H54 (cell line): ENCODE measurements at places on chromosomes 16 and 17.
A peak's percentile ranks its signal among the peaks of the same experiment; 100 is the strongest.

DNA sequence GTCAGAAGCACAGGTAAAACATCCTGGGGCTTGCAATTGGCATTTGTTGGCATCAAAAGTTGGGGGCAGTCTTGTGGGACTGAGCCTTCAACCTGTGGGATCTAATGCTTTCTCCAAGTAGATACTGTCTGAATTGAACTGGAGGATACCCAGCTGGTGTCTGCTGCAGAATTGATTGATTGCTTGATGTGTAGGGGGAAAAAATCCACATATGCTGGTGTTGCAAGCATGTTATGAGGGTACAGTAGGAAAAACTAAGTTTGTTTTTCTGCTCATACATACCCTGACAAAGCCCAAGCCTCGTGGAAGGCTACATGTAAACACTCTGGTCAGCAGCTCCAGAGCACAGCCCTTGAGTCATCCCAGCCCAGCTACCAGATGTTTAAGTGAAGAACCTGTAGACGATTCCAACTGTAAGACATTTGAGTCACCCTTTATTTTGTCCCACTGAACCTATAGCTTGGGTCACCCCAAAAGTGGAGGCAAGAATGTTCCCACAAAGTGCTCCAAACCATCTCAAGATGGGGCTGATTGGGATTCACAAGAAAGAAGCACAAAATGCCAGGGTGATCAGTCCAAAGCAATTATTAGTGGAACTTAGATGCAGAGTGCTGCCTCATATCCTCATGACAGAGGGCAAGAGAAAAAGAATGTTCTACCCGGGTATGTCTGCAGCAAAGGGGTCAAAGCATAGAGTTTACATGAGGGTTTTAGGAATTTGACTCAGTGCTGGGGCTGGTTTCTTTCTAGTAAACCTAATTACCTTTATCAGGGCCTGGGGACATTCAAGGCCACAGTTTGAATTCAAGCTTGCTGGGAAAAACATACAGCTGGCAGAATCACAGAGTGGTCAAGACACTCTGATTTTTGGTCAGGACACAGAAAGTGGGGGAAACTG lies 9.6 kb upstream of the APPBP2 start:
- no peak for DNase-seq

GRCh38 chr17:68512960-68513474 lies 787 bp downstream of the PRKAR1A start:
- DNase-seq, result peak; percentile 34

- DNase-seq, result no peak
These were observed 3.1 kb downstream of the PHAF1 start for GRCh38 chr16:67112591-67113399.

DNA sequence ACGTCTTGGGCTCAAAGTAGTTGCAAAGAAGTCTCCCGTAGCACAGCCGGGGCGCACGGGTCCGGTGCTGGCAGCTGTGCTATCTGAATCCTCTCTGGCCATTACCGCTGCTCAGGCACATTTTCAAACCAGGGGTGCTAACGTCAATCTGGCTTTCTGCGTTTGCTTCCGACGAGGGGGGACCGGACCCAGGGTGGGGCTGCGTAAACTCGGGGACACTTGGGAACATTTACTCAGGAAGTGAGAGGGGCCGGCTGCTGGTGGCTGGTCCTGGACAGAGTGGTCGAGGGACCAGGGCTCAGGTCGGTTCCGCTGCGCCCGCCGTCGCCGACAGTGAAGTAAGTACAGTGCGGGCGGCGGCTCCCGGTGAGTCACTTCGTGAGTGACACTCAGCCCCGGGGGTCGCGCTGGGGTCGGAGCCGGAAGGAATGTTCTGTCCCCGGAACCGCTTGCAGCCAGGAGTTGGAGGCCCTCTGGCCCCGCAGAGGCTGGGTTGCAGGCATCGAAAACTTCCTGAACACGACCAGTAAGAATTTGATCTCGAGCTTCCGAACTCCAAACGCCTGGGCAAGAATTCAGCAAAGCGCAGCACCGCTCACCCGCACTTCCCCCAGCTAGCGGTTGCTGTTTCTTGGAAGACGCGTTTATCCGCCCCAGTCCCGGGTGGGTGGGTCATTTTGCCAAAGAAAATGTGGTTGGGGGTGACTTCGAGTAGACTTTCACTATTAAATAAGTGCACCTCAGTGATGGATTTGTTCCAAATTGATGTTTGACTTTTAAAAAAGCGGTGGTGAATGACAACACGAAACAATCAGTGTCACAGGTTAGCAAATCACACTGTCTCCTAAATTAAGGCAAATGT lies 1.4 kb upstream of the HS3ST3B1 start:
- DNase-seq, result no peak

- DNase-seq, result no peak
These were observed 13.0 kb downstream of the LCMT1 start for GRCh38 chr16:25124503-25124902.

DNA sequence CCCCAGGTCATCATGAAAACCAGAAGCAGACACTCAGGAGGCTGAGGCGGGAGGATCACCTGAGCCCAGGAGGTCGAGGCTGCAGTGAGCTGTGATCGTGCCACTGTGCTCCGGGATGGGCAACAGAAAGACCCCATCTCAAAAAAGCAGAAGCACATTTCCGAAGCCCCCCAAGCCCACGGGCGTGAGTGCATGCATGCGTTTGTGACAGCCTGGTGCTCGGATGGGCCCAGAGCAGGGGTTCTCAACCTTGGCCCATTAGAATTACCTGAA lies 19.1 kb downstream of the TMC6 start:
- DNase-seq, result no peak

GRCh38 chr17:259341-259976 lies 78.0 kb upstream of the DOC2B start:
- no peak for DNase-seq

DNA sequence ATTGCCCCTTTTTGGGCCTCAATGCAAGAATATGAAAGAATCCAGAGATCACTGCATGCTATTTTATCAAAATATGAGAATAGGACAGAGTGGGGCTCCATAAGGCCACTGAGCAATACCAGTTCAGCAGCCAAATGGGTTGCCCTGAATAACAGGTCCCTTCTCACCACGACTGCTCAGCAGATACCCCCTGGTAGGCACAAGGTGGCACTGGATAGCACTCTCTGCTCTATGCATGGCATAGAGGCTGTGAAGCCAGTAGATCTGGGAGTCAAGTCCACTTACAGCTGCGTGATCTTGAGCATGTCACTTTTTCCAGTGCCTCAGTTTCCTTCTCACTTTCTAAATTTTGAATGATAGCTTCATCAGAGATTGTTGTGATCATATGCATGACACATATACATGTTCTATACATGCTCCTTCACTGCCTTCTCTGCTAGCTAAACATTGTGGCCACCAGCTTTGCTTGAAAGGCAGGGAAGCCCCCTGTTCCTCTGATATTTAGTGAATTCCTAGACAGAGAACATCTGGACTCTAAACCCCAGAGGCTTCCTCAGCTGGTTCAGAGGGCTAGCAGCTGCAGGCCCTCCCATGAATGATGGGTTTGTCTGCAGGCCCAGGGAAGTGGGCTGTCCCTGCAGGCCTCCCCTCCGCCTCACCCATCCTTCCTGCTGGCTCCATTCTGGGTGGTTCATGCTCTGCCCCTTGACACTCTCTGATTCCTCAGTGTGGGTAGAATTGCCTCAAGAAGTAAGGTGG lies 84.9 kb upstream of the ASIC2 start:
- no peak for DNase-seq

DNA sequence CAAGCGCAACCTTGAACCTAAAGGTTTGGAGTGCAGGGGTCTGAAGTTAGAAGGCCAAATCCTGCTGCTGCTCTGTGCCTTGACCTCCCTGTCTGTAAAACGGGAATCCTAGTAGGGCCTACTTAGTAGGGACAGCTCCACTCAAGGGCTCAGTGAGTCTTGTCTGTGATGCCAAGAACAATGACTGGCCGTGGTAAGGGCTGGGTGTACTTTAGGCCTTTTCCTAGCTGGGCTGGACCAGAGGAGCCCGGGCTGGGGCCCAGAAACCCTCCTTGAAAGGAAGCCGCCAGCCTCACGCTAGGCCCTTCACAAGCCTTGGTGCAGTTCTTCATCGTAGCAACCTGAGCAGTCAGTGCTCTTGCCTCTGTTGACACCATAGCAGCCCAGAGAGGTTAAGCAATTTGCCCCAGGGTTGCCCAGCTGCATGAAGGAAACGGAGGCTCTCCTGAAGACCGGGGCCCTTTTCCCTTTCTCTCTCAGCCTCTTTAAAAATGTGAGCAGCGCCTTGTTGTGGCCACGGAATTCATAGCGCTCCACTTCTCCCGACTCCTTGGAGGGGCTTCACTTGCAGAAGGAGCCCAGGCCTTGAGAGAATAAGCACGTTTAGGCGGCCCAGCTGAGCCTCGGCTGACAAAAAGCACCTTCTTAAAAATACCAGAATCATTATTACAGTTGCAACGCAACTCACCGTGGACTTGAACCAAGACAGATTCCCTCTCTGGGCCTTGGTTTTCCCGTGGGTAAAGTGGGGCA lies 4.4 kb downstream of the NECAB2 start:
- DNase-seq, result no peak

DNA sequence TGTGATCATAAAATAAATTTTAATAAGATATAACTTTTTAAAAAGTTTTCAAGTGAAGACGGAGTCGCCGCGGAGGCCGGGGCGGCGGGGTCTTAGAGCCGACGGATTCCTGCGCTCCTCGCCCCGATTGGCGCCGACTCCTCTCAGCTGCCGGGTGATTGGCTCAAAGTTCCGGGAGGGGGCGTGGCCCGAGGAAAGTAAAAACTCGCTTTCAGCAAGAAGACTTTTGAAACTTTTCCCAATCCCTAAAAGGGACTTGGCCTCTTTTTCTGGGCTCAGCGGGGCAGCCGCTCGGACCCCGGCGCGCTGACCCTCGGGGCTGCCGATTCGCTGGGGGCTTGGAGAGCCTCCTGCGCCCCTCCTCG lies at the start of gene FOXC2:
FOXC2 (plus strand) TSS at position 229 of the 365 bp plus-strand sequence. CDS start 507 bp downstream, outside the sequence.
- DNase-seq, result peak; percentile 64

DNA sequence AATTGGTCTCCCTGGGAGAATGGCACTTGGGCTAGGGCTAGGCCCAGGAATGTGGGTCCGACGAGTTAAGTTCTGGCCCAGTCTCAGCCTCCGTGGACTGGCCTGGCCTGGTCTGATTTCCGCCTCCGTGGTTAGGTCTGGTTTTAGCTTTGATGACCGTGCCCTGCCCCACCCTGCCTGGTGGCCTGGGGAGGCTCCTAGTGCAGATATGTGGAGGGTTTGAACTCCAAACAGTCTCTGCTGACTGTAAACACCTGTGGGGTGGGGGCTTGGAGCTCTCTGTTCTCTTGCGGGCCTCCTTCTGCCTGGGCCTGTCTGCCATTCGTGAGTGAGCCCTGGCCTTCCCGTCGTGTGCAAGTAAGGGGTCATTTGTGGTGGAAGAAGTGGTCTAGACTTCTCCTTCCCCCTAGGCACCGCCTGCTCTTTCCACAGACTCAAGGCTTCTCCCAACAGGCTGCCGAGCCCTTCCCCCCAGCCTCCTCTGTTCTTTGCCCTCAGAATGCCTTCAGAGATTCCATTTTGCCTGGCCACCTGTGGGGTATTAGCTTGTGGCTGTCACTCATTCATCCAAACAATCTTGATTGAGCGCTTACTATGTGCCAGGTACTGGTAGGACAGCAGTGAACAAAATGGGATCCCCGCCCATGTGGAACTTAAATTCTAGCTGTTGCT lies 1.6 kb downstream of the ATP6V0C start:
- DNase-seq, result no peak

- no peak for DNase-seq
These were observed 231.4 kb upstream of the WSCD1 start for GRCh38 chr17:5838661-5839300.

DNA sequence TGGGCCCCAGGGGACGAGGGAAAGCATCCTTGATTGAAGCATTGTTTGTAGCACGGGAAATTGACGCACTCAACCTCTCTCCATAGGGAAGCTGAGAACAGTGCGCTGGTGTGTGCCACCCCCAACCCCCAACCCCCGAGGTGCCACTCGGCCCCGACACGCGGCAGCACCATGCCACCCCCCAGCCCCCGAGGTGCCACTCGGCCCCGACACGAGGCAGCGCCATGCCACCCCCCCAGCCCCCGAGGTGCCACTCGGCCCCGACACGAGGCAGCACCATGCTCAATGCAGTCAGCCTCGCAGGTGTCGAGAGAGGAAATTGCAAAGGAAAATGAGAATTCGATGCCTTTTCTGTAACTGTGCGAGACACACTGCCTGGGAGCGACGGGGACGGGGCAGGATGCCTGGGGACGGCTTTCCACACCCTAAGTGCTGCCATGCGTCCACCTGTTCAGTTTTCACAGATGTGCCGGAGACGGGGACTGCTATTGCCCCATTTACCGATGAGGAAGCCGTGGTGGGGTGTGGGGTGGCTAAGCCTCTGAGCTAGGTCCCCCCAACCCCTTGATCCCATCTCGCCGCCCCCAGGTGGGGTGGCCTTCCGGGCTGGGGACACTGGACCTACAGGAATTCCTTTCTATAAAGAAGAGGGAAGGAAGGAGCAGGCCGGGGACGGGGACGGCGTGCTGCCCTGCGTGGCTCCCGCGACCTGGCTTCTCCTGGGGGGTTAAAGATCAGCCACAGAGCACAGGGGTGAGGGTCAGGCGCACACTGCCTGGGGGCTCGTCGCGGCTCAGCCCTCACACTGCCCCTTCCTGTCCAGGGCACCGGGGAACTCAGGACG lies 9.8 kb downstream of the CBFA2T3 start:
- DNase-seq, result no peak

DNA sequence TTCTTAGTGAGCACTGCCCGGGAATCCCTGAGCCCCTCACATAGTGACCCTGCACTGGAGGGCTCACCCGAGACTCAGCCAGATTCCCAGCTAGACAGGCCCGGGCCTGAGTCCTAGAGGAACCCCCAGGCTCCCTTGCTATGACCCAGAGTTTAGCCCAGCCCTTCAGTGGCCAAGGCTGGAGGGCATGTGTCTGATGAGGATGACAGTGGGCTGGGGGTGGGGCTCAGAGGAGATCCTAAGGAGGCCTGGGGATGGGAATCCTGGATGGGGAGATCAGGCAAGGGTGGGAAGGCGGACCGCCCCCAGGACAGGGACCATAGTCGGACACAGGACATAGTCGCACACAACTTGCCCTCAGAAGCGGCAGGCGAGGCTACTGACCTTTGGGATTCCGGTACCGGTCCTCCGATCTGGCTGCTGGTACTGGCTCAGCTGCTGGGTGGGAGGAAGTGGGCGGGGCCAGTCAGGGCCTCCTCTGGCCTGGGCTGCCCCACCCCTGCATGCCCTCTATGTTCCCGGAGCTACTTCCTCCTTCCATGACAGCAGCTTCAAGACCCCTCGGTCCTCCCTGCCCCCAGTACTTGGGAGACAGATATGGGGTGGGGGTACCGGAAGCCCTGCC lies 1.1 kb downstream of the CD79B start:
- DNase-seq, result no peak

DNA sequence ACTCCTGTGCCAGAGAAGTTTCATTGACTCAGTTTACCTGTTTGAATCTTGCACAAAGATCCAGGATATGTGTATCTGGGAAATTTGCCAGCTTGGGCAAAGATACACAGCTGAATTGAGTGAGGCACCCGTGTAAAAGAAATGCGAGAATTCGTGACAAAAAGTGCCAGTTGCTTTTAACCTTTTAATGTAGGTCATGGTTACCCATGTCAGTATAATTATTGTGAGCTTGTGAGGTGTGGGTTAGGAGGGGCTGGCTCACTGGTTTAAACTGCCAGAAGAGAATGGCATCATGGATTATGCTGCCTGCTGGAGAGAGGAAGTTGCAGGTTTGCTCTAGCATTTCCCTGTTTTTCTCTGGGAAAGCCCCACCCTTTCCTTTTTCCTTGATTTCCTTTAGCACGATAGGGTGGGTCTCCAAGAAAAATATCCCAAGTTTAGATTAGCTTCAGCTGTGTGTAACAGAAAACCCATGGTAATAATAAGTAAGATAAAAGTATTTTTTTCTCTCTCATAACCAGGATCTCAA lies 24.8 kb upstream of the NDRG4 start:
- no peak for DNase-seq

GRCh38 chr16:58855291-58855863 lies 121.3 kb upstream of the GOT2 start:
- no peak for DNase-seq

GRCh38 chr17:64599827-64600226 lies 62.3 kb downstream of the SMURF2 start:
- no peak for DNase-seq
